Esophagus muscularis mucosa (tissue), 4 donors: ENCODE measurements at places on chromosomes 7 and 10. TPM values are rescaled to one million over a fixed set of nuclear protein-coding genes. Genes with fewer than 3 reads are reported as not detected.
A peak's percentile ranks its signal among the peaks of the same experiment; 100 is the strongest.

DNA sequence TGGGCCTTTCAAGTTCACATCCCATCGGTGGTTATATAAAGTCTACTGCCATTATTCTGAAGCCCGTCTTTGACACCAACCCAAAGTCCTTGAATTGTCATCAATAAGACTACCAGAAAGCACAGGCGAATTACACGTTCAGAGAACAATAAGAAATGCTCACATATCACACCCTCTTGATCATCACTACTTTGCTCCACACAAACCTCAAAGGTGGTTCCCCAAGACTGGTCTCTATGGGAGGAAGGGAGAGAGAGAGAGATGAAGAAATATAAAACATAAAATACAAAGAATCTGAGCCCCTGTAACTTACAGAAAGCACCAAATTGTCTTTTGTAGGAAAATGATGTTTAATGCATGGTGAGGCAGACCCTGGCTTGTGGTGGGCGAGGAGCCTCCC lies 4.4 kb downstream of the HIPK2 start:
- no peak for DNase-seq

GRCh38 chr10:52379287-52379686 lies 65.2 kb downstream of the DKK1 start:
- no peak for DNase-seq

Gene AKR1C4
- not detected for total RNA-seq

- DNase-seq, result no peak
These were observed 302.6 kb downstream of the KLF6 start for GRCh38 chr10:3482200-3482993.

DNA sequence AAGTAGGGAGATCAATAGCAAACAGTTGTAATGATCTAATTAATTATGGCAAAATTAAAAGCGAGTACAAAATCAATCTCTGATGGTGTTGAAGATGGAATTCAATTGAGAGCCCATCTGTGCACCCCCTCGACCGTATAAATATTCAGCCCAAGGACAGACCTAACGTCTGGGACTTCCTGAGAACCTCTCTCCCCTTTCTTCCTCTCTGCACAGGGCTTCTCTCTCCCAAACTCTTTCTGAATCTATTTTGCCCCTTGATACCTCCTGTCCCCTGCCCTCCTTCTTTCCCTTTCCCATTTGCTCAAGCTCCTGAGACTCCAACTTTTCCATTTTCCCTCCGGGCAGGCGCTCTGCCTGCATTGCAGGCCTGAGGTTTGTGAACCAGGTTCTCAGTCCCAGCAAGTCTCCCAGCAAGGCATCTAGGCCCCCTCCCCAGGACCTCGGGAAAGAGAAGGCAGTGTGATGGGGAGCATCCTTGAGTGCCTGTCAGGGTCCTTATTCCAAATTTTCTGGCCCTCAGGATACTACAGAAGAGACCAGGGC lies 8.5 kb upstream of the PAX2 start:
- no peak for DNase-seq

DNA sequence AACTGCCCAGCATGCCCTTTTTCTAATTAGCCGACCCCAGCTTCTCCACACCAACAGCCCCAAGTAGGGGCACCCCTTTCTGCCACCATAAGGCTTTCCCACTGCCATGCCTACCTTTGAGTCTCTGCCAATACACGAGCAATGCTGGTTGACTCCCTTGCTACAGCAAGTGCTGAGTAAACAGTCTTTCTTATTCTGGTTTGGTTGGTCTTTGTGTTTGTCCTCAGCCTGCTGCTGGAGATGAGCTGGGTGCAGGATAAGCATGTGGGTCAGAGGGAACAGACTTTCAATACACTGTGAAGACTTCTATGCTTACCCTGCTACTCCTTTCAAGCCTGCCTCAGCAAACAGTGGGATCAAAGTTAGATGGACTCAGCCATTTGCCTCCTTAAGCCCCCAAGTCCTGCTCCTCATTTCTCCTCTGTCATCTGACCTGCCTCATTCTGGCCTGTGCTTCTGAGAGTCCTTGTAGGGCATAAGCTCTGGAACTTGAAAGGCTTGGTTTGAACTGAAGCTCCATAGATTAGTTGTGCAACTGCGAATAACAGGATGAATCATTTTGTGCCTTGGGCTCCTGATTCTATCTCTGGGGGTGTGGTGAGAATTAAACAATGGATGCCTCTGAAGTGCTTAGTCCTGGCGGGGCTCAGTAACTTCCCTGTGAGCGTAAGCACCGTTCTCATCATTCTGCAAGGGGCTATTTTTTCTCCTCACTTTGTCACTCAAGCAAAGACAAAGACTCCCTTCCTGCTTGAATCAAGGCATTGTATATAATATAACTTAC lies 533.8 kb upstream of the DPP6 start:
- DNase-seq, result no peak

- no peak for DNase-seq
These were observed 154.2 kb downstream of the EBF3 start for GRCh38 chr10:129809841-129810240.

GRCh38 chr7:86785641-86786040 lies 141.9 kb downstream of the GRM3 start:
- no peak for DNase-seq

Gene OPN1SW
- not detected for total RNA-seq

- DNase-seq, result no peak
These were observed 46.9 kb downstream of the ATE1 start for GRCh38 chr10:121880895-121881294.

Gene ZNF804B
- not detected for total RNA-seq

GRCh38 chr10:126373147-126373546 lies 15.1 kb downstream of the ADAM12 start:
- no peak for DNase-seq

DNA sequence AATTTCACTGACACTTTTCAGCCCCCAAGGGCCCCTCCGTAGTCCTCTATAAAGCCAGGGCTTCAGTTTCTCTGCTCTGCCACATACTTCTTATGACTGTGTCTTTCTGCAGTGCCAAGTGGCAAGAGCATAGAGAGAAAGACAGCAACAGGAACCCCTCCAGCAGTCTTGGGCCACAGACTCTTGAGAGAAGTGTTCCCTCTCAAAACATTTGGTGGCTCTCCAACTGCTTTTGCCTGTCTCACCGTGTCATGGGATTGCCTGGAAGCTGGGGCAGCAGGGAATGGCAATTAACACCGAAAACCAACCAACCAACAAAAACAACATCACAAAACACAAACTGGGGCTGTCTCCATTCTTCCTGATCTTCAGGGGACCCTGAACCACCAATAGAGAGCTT lies 73.8 kb upstream of the ELN start:
- DNase-seq, result no peak

DNA sequence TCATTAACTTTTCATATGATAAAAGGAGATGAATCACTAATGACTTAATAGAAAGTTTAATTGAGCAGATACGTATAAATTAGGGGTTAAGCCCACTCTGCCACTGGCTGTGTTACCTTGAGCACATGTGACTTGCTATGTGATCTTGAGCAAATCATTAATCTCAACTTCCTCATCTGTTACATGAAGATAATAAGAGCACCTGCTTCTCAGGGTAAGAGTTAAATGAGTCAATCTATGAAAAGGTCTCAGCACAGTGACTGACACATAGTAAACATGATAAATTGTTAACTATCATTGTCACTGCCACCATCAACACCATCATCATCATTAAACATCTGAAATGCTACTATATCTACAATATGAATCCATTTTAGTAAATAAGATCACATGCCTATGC lies 110.8 kb downstream of the TPK1 start:
- DNase-seq, result no peak

Gene NPC1L1
- 0.57 TPM for total RNA-seq

Gene NPVF
- not detected for total RNA-seq

- DNase-seq, result no peak
These were observed 973.8 kb downstream of the PCDH15 start for GRCh38 chr10:53827261-53827660.

DNA sequence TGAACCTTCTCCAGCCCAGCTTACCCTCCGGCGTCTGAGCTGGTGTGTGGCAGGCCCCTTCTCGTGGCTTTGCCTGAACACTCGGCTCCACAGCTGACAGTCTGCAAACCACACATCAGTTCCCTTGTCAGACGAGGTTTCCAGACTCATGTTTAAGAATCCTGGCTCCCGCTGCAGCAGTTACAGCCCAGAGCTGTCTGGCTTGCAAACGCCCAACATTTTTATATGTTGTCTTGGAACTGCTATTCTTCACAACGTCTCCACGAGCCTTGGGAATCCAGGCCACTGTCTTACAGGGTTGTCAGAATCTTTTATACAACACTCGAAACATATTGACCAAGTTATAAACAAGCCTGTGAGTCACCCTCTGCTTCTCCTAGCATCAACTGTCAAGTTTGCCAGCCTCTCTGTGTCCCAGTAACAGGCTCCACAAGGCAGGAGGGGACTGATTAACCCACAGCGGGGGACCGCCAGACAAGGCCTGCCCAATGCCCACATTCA lies 68.1 kb downstream of the TNS3 start:
- no peak for DNase-seq

Gene HMX2
- not detected for total RNA-seq

DNA sequence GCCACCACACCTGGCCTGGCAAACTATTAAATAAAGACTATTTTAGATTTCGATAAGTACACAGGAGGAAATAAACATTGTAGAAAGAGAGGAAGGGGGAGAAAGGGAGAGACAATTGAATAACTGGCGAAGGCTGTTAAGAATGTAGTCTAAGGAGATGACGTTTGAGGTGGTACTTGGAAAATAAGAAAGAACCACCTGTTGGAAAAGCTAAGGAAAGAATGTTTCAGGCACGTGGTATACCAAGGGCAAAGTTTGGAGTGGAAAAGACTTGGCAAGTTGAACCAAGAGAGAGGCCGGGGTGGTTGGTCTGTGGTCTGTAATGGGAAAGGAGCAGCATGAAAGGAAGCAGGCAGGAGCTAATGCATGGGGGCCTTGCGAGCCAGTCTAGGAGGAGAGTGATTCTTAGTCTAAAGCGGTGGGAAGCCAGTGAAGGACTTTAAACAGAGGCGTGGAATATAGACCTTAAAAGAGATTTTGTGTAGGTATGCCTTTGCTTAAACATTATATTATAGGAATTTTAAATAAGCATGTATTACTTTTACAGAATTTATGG lies 9.4 kb downstream of the ING3 start:
- DNase-seq, result no peak

GRCh38 chr10:110172155-110172554 lies 35.2 kb upstream of the MXI1 start:
- no peak for DNase-seq

- DNase-seq, result no peak
These were observed 93.6 kb downstream of the MAD1L1 start for GRCh38 chr7:2139004-2139699.

Gene FEZF1
- total RNA-seq, result not detected

Gene NKX6-2
- not detected for total RNA-seq

Gene ADARB2
- total RNA-seq, result 2.7 TPM

DNA sequence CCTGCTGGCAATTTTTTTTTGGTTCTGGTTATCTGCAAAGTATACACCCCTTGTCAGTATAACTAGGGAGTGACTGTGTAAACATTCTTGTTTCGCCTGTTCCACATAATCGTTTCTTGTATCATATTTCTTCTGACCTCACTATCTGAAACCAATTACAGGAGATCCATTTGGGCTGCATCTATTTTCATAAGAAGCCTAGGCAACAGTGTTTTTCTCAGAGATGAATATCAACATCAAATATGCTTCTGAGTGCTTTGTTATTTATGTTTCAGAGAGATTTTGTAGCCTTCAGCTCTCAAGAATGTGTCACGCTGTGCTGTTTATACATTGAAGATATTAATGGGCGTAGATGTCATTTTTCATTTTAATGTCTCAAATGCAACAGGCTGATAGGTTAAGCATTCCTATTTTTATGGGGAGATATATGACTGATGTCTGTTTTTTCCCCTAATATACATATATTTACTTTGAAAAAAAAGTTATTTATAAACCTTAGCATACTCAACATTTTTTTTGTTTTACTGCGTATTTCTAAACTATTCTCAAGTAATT lies 115.5 kb downstream of the FOXP2 start:
- no peak for DNase-seq

GRCh38 chr7:130273081-130273932 lies 6.6 kb downstream of the CPA2 start:
- DNase-seq, result peak; percentile 70

Gene PCLO
- total RNA-seq, result 5.0 TPM

- DNase-seq, result no peak
These were observed 205.2 kb upstream of the SHH start for GRCh38 chr7:156017431-156017830.

Gene GPR146
- 26.9 TPM for total RNA-seq

Gene CDHR1
- total RNA-seq, result not detected

- DNase-seq, result no peak
These were observed 5.1 kb upstream of the FAM133B start for GRCh38 chr7:92595281-92595680.

Gene DPYSL4
- total RNA-seq, result 1.4 TPM

DNA sequence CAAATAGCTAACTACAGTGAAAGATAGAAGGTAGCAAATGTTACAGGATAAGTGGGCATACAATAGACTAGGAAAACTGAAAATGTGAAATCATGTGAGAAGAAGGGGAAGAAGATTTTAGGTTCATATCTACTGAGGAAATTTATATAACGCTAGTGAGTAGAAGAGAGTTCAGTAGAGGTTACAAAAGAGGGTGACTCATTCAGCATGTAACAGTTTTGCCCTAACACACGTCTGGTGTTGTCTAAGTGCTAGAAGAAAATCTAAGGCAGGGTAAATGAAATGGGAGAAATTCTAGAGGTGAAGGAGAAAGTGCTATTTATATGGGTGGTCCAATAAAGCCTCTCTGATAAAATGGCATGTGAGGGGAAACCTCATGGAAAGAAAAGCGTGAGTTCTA lies 731.4 kb upstream of the POT1 start:
- DNase-seq, result no peak

GRCh38 chr7:67692425-67692824 lies 695.8 kb downstream of the TYW1 start:
- DNase-seq, result no peak

Gene DEPP1
- total RNA-seq, result 79.1 TPM

DNA sequence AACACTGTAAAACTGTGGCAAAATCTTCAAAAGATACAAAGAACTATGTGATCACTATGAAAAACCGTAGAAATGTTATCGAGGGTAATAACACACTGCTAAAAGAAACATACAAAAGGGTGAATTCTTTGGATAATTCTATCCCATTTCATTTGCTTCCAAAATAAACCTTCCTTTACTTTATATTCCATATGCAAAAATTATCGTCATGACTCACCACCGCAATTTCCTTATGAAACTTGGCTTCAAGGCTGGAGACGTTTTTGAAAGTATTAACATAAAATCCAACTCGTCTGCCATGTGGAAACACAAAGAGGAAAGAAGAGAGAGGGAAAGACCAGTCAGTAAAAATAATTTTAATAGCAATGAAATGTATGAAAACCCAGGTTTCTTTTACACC lies 165.2 kb downstream of the AMPH start:
- no peak for DNase-seq

- no peak for DNase-seq
These were observed 139.3 kb downstream of the CXCL12 start for GRCh38 chr10:44245601-44245938.

Gene CALML3
- not detected for total RNA-seq

Gene SPDYE18
- 1.7 TPM for total RNA-seq

Gene HOXA3
- total RNA-seq, result 16.6 TPM

DNA sequence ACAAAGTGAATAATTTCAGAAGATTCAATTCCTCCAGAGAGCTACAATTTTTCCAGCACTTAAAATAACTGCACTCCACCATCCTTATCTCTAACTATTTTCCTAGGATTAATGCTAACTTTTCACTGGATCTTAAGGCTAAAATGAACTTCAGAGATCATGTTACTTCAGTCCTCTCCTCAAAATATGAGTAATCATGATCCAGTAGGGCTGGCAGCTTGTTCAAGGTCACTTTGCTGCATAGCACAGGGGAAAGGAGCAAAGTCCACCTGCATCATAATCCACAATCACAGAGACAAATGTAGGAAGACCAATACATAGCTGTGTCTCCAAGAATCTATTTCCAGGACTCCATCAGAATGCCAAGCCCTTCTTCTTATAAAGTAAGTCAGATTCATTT lies 150.3 kb downstream of the LRRTM3 start:
- no peak for DNase-seq
